Tibial artery (tissue), 4 donors: ENCODE measurements at places on chromosomes 4 and X.

GRCh38 chr4:180336494-180337090 lies 1906.6 kb upstream of the TENM3 start:
- no peak for DNase-seq

- no peak for DNase-seq
Observed at GRCh38 chrX:68938244-68939004, 109.6 kb downstream of the EFNB1 start.

DNA sequence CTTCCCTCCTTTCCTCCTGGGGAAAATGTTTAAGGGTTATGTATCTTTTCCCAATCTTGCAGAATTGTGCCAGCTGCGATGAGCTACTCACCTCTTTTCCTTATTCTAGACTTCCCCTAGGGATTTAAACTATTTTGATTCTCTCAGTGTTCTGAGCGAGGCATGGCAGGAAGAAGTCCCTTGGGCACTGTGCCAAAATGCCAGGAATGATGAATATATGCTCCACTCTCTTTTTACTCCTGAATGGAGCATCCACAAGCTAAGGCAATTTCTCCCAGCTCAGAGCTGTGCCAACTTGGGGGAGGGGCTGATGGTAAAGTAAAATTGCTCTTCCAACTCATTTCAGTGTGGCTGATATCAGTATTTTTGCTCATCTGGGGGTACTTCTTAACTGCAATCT lies 4.0 kb upstream of the C4orf17 start:
- no peak for DNase-seq

GRCh38 chr4:159600061-159600460 lies 497.2 kb downstream of the RAPGEF2 start:
- DNase-seq: no peak

- DNase-seq: no peak
Observed at GRCh38 chrX:51440365-51440764, 56.0 kb downstream of the NUDT11 start.

GRCh38 chr4:187103351-187103750 lies 379.7 kb upstream of the FAT1 start:
- no peak for DNase-seq

- no peak for DNase-seq
Observed at GRCh38 chr4:83083925-83084475, 30.5 kb downstream of the PLAC8 start.

GRCh38 chr4:169025184-169025583 lies 15.1 kb upstream of the CBR4 start:
- no peak for DNase-seq

- DNase-seq: no peak
Observed at GRCh38 chr4:30610361-30610760, 109.8 kb upstream of the PCDH7 start.

DNA sequence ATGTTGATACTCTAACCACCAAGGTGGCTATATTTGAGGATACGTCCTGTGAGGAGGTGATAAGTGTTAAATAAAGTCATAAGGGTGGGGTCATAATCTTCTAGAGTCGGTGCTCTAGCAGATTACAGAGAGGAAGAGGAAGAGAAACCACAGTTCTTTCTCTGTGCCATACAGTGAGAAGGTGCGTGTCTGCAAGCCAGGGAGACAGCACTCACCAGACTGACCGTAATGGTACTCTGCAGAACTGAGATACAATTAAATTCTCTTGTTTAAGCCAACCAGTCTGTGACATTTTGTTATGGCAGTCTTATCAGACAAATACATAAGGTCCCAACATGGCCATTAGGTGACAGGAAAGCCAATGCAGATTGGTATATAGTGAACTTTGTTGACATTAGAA lies 480.9 kb upstream of the IGFBP7 start:
- DNase-seq: no peak

- DNase-seq: no peak
Observed at GRCh38 chr4:87019246-87019791, 84.5 kb downstream of the AFF1 start.

- DNase-seq: peak; percentile 65
Observed at GRCh38 chrX:141176586-141177451, at the start of gene LDOC1. Gene LDOC1 (minus strand): TSS chrX:141177129. CDS start chrX:141177021, 108 bp downstream.

GRCh38 chrX:134592303-134592702 lies 66.0 kb downstream of the PLAC1 start:
- no peak for DNase-seq

GRCh38 chr4:120266602-120267001 lies 200.0 kb upstream of the MAD2L1 start:
- no peak for DNase-seq

- DNase-seq: no peak
Observed at GRCh38 chr4:69995526-69996016, at the start of gene STATH. Gene STATH (plus strand): TSS chr4:69995966. CDS start chr4:69998438, 2,472 bp downstream.

DNA sequence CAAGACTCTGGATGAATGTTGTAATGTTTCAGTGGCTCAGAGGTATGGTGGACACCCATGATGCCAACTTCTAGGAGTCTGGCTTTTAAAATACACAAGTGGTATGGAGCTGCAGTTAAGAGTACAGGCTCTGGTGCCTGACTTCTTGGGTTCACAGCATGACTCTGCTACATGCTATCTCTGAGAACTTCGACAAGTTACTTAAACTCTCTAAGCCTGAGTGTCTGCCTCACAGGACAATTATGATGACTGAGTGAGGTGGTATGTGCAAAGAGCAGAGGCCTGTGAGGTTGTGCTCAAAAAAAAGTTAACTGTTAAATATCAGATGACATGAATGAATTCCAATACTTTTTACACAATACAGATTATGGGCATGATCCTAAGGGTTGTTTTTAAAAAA lies 90.9 kb upstream of the SRD5A3 start:
- DNase-seq: no peak

DNA sequence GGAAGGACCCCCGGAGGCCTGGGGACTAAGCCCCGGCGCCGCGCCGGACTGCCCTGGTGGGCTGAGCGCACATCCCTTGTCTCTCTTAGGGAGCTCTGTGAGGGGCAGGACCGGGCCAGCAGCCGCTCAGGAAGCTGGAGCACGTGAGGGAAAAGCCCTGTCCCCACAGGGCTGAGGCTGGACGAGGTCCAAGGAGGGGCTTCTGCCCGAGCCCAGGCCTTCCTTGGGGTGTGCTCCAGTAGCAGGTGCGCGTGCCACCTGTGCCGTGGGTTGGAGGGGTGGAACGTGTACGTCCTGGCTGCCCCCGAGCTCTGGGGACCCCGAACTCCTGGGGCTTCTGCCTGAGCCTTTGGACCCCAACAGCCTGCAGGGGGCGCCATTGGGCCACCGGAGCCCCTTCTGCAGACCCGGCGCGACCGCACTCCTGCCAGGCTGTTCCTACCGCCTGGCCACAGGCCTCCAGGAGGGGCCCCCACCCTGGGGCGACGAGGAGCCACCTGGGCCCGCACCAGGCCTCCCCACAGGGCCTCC lies 27.2 kb downstream of the TACC3 start:
- no peak for DNase-seq

DNA sequence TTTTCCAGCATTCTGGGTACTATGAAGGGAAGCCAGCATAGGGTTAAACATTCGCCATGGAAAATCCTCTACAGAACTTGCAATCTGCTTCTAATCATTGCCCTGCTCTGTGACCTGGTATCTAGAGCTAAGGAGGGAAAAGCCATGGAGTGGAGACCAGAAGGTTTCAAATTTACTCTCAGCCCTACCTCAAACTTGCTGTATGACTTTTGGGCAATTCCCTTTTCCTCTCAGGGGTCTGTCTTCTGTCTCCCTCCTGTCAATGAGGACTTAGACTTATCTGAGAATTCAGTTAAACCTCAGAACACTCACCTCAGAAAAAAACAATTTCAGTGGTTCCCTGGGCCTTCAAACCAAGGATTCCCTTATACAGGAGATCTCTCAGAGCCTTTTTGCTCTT lies 29.1 kb downstream of the ARHGEF9 start:
- no peak for DNase-seq

DNA sequence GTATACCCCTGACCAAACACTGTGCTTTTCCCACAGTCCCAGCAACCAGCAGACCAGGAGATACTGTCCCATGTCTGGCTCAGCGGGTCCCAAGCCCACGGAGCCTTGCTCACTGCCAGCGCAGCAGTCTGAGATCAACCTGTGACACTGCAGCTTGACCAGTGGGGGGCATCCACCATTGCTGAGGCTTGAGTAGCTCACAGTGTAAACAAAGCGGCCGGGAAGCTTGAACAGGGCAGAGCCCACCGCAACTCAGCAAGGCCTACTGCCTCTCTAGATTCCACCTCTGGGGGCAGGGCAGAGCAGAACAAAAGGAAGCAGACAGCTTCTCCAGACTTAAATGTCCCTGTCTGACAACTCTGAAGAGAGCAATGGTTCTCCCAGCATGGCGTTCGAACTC lies 58.1 kb downstream of the SLC10A6 start:
- no peak for DNase-seq

- DNase-seq: no peak
Observed at GRCh38 chr4:24550441-24551175, 33.7 kb downstream of the DHX15 start.

GRCh38 chr4:151198748-151199147 lies 78.2 kb upstream of the PRSS48 start:
- DNase-seq: no peak
